Epithelial cell of prostate (primary cell): ENCODE measurements at places on chromosomes 3 and 15.

DNA sequence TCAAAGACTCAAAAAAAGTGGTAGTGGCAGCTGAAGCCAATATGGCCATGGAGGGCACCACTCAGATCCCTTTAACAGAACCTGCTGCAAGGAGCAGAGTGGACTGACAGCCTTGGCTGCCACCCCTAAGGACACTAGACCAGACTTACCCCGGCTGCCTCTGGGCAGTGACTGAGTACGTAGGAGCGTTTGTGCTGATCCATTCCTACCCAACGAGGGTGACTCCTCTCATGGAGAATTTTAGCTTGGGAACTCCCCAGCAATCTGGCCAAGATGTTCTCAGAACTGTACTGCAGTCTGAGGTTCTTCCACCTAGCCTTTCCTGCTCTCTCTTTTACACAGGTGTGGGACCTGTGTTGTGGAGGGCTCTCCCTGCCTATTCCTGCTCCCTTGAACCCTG, 22.1 kb downstream of the CLEC3B start:
- DNase-seq = no peak

GRCh38 chr3:56410576-56410975, 57.7 kb downstream of the ERC2 start:
- DNase-seq = no peak

- DNase-seq = peak; percentile 12
These were observed 41.3 kb upstream of the ROBO2 start for GRCh38 chr3:76998555-76998954.

DNA sequence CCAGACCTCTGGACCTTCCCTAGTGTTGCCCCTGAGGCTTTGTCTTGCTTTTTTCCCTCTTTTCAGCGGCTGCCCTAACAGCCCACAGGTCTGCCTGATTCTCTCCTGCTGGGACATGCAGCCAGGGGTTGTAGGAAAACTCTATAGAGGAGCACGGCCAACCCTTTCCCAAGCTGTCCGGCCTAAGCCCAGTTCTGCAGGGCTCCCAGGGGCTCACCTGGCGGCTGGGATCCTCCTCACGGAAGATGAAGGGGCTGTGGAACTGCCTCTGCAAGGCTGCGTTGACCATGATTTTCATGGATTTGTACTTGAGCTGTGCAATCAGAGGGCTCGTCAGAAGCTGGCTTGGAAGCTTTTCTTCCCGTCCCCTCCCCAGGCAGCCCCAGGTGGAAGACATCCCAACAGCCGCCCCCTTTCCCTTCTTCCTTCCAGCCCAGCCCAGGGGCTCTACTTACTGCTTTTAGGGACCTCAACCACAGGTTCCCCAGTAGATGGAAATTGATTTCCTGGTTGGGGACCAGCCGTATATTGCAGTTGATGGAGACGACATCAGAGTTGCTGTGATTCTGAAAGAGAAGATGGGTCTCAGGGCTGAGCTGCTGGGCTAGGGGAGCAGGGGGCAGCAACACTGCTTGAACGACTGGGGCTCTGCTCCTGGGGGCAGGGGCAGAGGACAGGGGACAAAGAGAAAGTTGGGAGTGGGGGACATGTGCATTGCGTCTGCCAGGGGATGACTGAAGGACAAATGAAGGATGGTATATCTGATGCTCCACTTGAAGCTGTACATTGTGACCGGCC, 29.8 kb downstream of the FEM1B start:
- no peak for DNase-seq

GRCh38 chr15:73023071-73023470, 29.2 kb upstream of the NEO1 start:
- no peak for DNase-seq

- DNase-seq = no peak
These were observed 1089.8 kb downstream of the TUSC7 start for GRCh38 chr3:117799387-117799735.

DNA sequence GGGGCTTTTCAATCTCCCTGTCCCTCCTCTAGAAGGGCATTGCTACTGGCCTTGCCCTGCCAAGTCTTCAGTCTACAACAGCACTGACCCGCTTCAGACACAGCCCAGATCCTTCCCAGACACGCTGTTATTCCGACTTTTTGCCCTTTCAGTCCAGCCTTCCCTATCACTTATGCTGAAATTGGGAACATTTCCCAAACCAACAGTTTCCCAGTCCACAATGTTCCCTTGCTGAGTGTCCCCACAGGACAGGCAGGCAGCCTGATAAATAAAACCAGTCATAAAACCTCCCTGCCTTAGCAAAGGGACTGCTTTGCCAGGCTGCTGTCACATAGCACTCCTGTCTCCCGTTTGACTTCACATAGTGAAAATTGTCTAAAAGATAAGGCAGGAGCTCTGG, 43.5 kb downstream of the GOLGA6L2 start:
- DNase-seq = no peak

GRCh38 chr15:24823473-24823872, 131.3 kb upstream of the SNRPN start:
- DNase-seq = no peak

DNA sequence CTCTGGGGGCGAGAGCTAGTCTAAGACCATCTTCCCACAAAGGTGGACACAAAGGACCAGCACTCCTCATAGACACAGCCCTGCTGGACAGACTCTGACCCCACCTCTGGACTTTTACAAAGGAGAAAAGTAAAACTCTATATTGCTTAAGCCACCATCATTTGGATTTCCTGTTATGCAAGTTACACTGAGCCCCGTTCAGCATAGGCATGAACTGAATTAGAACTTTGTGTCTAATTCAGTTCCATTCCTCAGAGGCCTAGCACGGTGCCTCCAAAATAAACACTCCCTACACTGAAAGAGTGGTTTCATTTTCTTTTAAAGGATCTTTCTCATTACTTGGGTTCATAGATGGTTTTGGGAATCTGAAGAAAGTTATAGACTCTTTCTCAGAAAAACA, 79.2 kb upstream of the OCA2 start:
- DNase-seq = no peak

DNA sequence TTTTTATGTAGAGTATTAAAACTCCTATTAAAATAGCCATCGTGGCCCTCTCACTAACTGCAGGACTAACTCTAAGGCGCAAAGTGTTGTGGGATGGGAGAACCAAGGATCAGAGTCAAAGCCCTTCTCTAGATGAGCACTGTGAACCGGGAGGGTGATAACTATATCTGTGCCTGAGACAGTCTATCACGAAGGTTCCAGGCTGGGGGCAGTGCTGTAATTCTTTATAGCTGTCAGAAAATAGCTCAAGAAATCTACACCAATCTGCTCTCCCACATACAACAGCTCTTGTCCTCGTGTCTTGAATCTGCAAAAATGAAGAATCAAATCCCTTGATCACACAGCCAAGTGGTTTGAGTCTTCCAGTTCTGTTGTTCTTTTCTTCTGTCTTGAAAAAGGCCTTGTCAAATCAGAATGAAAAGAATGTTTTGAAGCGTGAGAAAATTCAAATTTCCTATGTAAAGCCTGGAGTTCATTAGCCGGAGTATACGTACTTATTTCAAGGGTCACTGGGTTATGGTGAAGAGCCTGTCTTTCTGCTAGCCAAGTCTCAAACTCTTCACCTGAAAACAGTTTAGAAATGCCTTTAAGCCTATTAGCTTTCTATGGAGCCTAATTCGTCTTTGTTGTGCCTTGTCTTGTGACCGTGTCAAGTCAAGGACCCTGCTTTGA, 185.3 kb upstream of the NECTIN3 start:
- no peak for DNase-seq

GRCh38 chr3:61201071-61201470, 50.2 kb downstream of the FHIT start:
- DNase-seq = no peak

DNA sequence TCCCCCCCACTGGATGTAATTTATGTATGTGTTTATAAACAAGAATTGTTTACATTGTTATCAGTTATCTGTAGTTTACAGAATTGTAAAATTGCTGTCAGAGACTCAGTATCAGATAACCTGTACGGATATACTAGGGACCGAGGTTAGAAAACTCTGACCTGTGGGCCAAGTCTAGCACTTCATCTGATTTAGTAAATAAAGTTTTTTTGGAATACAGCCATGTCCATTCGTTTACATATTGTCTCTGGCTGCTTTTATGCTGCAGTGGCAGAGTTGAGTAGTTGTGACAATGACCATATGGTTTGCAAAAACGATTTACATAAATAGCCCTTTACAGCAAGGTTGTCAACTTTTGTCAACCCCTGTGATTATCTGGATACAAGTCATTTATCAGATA, 52.6 kb downstream of the LRRC28 start:
- DNase-seq = no peak

DNA sequence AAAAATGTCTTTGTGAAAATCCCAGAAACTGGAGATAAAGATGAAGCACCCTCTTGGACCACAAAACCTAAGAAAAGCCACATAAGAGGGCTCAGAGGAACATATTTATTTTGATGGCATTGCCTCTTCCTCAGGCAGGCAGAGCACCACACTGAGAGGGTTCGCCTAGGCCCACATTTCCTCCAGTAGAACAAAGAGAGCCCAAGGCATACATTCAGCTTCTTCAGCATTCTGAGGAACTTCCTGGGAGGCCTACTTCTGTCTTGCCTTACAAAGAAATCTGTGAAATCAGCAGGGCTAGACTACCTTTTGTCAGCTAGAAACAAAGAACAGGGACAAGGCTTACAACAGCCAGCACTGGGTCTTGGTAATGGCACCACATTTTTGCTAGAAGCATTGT, 1325.3 kb downstream of the SI start:
- DNase-seq = no peak

DNA sequence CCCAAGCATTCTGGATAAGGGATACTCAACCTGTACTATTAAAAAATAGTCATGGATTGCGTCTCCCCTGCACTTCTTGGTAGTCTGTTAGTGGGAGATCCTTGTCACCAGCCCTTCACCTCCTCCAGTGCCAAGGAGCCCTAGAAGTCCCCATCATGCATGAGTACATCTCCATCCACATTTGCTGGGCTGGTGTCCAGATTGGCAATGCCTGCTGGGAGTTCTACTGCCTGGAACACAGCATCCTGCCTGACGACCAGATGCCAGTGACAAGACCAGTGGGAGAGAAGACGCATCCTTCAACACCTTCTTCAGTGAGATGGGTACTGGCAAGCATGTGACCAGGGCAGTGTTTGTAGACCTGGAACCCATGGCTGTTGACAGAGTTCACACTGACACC, 85.7 kb downstream of the ADAMTSL3 start:
- no peak for DNase-seq

DNA sequence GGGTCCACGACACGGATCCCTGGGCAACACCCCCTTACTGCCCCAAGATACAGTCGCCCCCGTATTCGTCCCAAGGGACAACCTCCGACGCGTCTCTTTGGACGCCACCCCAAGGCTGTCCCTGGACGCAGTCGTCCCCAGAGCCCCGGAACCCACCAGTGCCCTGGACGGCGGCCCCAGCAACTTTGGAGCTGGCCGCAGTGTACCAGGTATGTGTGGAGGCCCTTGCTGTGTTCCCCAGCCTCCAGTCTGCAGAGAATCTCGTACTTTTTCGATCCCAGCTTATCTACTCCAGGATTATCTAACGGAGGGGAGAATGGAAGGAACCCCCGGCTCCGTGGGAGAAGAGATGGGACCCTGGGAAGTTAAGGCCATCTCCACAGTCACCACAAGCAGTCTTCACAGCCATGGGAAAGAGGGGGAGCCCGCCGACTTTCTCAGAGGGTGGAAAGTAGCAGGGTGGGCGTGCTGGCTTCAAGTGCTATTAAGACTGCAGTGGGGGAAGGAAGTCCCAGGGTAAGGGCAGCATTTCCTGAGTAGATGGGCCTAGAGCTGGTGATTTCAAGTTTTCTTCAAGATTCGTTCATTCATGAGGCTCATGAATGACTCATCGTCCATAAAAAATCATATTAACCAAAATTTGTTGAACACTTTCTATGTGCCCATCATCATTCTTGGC, 1.1 kb downstream of the MESP2 start:
- no peak for DNase-seq

DNA sequence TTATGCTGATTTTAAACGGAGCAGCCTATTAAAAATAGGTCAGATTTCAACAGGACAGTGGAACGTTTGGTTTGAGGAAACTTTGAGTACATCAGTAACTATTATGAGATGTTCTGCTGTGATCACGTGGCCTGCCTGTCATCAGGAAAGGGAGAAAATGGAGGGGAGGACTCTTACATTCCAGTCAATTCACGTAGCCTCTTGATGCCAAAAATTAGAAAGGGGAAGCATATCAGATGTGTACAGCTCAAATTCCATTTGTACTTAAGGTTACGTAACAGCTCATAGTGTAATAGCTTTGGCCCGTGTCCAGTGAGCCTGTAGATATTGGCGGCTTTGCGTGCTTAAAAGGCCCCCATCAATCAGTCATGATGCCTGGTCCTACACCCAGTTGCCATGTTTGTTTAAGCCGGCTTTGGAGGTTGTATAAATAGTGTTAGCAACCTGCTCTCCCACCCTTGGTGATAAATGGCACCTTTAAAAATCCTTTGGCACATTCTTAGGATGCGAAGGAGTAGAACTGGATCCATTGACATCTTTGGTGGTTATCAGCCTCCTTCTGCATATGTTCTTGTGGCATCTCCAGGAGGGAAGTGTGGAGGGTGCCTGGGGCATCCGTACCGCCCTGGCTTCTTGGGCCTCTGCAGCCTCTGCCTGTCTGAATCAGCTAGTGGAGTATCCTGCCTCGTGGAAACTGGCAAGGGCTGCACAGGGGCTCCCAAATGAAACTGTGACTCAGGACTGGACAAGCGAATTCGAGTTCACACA, 163.9 kb downstream of the THSD4 start:
- peak; percentile 92 for DNase-seq

- no peak for DNase-seq
These were observed 1216.9 kb upstream of the GBE1 start for GRCh38 chr3:82978368-82978767.

GRCh38 chr3:150844484-150844883, 60.8 kb downstream of the MINDY4B start:
- DNase-seq = no peak
